ENCODE measurements at places on chromosomes 4 and X.
A peak's percentile ranks its signal among the peaks of the same experiment; 100 is the strongest.

DNA sequence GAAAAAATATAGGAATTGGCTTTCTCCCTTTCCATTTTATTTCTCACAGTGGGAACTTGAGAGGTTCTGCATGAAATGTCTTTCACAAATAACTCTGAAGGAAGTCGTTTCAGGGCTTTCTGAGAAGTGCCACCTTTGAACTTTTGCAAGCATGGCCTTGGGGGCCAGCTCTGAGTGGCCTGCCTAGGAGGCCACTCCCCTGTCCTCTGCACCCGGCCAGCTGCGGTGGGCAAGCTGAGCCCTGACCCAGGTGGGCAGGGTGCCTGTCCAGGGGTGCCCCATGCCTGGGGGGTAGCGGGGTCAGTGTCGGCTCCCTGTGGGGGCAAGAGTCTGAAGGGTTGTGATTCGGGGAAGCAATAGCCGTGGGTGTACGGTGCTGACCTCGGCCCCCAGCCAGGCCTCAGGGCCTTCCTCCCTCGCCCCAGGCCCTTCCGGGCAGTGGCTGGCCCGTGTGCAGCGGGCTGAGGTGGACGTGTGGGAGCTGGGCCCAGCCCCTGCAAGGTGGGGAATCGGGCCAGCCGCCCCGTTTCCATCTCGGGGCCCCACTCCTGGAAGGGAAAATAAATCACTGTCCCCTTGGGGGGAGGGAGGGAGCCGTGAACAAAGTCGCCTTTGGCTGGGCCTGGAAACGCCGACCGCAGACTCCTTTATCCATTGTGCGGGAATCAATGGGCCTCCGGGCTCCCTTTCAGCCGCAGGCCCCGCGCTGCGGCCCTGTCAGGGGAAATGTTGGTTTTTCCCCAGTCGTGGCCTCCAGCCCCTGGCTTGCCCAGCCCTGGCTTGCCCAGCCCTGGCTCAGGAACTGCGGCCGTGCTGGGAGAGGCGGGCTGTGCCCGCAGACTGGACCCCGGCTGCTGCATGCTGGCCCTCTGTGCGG is 3.1 kb downstream of the FGFRL1 start:
- DNase-seq = no peak

GRCh38 chr4:81756973-81757372 is 285.3 kb upstream of the RASGEF1B start:
- DNase-seq = no peak

DNA sequence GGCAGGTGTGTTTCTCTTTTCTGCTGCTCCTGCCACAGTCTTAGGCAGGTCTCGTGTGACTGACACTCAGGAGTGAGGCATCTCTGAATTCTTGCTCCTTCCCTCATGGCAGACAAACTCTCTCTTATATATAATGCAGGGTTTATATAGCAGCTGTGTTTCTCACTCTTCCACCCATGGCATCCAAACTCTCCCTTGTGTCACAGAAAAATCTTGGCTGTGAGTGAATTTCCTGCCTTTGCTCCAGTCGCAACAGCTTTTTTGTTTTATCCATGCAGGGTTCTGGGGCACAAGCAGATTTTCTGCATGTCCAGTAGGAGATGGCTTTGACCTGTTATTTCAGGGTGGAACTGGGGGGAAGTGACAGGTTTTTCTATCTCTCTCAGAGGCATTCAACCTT is 1275.5 kb downstream of the ADGRL3 start:
- DNase-seq = no peak

- DNase-seq = no peak
These were observed 117.6 kb upstream of the DCAF12L1 start for GRCh38 chrX:126670258-126670657.

DNA sequence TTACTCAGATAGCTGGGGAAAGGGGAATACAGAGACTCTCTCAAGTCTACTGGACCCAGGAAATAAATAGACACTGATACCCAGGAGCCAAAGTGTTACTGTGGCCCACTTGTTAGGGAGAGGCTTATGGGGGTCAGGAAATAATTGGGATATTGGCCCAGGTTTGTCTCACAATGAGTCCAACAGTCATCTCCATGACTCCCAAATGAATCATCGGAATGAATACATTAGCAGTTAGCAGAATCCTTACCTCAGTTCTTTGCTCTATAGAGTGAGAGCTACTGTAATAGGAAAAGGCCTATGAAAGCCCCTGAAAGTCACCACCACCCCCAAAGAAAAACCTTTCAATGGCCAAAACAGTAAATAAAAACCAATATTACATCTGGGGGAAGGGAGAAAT is 42.4 kb upstream of the ARHGEF6 start:
- no peak for DNase-seq

GRCh38 chrX:72536542-72536941 is 36.1 kb downstream of the HDAC8 start:
- no peak for DNase-seq

DNA sequence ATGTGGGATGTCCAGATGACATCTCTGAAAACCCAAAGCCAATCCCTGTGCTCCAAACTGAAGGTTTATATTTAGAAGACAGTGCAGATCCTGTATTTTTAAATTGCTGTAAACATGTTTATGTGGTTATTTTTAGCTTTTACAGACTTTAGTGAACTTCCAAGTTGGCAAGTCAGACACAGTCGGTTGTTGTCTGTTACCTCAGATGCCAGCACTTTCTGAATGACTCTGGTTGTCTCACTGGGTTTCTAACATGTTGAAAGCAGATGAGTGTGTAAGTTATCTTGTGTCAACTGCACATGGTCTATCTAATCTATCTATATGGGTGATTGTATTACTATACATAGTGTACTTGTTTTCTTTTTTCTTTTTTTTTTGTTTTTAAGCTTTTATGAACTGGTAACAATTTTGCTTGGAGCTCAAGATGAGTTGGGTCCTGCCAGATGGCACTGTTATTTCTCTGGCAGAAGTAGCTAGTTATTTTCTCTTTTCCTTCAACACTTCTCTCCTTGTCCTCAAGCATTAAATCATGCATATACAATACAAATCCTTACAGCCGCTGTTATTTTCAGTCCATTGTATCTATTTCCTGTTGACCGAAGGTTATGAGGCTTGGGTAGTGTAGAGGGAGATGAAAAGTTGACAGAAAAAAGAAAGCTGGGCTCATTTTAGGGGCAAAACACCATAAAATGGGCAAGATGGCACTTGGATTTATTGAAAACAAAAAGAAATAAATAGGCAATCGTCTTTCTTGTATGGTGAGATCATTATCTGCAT is 66.3 kb downstream of the GAB1 start:
- no peak for DNase-seq

GRCh38 chrX:110159865-110160264 is 157.0 kb downstream of the TMEM164 start:
- DNase-seq = no peak

DNA sequence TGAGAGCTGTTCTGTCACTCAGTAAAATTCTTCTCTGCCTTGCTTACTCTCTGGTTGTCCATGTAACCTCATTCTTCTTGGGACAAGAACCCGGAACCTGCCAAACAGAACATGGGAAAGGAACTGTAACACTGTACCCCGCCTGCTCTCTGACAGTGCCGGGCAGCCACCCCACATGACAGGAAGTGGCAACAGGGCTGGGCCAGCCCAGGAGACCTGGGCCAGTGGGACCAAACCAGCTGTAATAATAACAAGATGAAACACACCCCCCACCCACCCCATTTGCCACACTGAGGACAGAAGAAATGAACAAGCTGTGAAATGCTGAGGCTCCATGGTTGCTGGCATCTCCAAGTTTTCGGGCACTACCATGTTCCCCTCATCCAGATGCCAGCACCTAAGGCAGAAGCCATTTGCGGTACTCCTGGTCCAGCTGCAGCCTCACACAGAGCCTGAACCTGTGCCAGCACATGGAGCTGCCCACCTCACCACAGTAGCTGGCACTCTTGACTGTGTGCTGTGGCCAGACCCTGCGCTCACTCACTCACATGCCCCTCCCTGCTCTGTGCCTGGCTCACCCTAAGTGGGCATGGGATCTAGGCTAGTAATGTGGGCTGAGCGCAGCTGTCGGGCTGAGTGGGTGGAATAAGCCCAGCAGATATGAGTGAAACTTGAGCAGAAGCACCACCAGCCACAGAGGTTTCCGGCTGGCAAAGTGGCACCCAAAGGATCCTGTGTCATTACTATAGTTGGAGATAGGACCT is 126.2 kb upstream of the UGT8 start:
- no peak for DNase-seq

DNA sequence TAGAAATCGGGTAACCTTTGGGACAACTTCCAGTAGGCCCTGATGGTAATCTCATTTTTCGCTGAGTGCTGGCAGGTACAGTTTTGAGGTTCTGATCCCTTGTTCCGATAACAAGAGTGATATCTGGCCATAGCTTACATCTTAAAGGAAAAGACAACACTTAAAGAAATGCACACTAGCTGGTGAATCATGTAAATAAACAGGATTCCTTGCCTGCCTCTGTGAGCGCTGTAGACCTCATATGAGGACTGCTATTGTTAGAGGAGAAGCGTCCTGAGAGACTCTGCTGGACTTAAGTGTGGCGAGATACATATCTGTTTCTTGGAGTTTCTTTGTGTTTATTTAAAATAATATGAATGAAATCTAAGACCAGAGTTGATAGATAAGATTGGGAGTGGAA is 149.3 kb upstream of the SLC4A4 start:
- no peak for DNase-seq

DNA sequence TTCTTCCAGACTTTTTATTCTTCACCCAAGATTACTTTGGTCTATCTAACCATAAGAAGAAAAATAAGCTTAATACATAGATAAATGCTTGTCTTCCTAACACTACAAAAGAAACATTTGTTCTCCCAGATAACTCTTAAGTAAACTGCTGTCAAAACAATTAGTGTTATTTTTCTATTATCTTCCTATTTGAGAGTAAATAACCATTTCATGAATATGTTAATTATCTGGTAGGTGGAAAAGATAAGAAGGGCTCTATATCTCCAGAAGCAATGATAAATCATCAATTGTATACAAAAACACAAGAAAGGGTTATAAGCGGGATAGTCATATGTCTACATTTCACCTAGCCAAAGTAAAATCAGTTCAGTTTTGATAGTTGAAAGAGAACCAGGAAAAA is 180.4 kb downstream of the ZIC3 start:
- DNase-seq = no peak

GRCh38 chrX:103999234-103999633 is 14.3 kb downstream of the H2BW1 start:
- DNase-seq = no peak

DNA sequence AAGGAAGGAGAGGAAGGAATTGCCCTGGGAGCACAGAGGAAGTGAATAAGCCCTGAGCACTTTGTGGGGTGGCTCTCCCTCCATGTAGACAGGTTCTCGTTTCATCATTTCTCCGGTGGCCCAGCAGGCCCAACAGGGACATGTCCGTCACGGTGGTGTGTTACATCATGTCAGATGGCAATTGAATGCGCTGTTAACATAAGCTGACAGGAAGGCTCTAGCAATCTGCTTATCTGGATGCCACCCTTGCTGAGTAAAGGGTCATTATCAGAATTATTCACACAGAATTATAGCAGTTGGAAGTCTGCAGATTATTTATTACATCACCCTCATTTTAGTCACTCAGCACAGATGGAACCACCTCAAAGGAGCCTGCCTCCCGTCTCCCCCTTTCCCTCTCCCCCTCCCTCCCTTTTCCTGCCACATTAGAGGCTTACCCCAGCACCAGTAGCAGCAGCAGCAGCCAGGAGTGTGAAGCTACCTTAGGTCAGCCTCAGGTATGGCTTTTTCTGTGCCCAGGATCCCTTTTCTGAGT is 124.3 kb upstream of the TRIM2 start:
- DNase-seq = peak; percentile 17

DNA sequence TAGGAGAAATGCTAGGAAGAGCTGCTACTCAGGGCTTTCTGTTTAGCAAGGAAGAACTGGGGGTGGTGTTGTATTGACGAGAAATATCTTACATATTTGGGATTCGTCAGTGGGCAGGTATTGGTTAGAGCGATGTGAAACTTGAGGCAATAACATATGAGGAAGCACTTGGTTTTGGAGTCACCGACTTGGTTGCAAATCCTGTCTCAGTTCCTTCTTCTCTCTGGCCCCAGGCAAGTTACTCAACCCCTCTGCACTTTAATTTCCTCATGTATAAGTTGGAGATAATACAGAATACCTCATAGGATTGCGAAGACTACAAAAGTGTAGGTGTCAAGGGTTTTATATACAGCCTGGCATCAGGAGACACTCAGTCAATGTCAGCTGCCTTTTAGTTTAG is 34.1 kb downstream of the GPAT3 start:
- no peak for DNase-seq

- DNase-seq = no peak
These were observed 73.6 kb downstream of the FGFBP1 start for GRCh38 chr4:15864651-15865566.

DNA sequence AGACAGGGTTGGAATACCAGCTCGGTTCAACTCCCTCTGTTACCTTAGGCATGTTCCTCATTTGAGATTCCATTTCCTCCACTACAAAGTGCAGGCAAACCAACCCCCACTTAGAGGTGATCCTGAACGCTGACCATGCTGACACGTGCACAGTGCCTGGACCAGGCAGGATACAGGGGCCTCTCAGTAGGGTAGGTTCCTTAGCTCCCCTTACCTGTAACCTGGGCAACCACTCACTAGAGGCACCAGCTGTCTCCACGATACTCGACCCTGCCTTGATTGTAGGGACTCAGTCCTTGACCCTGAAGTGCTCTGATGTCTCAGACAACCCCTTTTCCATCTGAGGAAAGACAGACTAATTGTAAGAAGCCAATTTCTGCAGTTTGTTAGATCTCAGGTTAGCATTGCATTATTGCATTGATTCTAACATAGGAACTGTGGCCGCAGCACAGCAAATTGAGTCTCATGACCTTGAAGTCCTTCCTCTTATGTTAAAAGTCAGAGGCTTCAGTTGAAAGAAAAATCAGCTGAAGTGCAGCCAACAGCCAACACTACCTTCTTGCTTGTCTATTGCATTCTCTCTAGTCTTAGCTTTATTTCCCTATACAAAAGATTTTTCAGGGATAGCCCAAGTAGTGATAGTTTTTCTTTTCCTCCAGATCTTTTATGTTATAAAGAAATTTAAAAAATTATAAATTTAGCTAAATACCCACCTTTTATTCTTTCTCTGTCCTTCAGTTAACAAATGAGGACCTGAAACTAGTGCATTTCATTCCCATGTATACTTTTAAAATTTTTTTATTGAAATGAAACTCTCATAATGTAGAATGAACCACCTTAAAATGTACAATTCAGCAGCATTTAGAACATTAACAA is 11.2 kb upstream of the C1QTNF7 start:
- DNase-seq = no peak

All from CD4-positive, alpha-beta T cell (primary cell).